ENCODE measurements at places on chromosomes 11 and 22.

DNA sequence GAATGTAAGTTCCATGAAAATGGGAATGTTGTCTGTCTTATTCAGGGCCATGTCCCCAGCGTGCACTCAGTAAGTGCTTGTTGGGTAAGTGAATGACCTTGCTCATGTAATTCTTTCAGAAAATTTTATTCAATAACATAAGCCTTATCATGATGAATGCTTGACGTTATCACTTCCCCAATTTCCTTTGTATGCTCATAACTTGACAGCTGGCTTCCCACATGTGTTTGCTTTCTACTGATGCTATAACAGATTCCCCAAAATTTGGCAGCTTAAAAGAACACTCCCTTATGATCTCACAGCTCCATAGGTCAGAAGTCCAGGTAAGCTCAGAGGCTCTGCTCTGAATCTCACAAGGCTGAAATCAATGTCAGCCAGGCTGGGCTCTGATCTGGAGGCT lies 155.8 kb upstream of the POU2AF2 start:
- DNase-seq, result no peak

GRCh38 chr11:14117632-14118031 lies 155.1 kb downstream of the SPON1 start:
- DNase-seq, result no peak

DNA sequence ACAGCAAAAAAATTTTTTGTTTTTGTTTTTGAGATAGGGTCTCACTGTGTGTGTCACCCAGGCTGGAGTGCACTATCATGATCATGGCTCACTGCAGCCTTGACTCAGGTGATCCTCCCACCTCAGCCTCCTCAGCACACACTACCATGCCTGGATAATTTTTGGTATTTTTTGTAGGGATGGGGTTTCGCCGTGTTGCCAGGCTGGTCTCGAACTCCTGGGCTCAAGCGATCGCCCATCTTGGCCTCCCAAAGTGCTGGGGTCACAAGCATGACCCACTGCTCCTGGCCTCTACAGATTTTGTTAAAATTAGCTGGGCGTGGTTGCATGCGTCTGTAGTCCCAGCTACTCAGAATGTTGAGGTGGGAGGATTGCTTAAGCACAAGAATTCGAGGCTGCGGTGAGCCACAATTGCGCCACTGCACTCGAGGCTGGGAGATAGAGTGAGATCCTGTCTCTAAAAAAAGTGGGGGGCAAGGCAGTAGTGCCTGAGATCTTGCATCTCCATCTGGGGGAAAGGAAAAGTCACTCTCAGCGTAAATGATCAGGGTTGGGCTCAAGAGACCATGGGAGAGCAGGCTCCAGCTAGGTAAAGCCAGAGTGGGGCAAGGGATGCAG lies 10.6 kb upstream of the DGKZ start:
- no peak for DNase-seq

DNA sequence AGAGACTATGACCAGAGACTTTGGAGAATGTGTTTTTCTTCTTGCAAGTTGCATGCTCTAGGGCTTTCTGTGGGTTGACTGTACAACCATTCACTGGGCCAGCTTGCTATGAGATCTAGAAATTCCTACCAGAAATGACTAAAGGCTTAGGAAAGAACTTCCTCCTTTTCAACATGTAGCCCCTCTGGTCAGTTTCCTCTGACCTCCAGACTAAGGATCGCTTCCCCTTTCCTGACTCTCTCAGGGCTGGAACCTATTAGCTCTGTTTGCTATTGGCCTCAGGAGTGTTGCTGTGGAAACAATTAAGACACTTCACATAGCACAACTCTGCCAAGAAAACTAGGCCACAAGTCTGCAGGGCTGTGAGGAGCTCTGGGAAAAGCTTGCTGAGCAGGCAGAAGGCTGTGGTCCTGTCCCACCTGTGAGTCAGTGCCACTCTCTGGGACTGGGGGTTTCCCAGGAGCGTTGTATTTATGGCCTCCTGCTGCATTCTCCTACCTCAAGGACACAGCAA lies 10.7 kb downstream of the CRY2 start:
- DNase-seq, result no peak

- no peak for DNase-seq
Observed at GRCh38 chr11:66970807-66971442, 4.2 kb upstream of the C11orf86 start.

DNA sequence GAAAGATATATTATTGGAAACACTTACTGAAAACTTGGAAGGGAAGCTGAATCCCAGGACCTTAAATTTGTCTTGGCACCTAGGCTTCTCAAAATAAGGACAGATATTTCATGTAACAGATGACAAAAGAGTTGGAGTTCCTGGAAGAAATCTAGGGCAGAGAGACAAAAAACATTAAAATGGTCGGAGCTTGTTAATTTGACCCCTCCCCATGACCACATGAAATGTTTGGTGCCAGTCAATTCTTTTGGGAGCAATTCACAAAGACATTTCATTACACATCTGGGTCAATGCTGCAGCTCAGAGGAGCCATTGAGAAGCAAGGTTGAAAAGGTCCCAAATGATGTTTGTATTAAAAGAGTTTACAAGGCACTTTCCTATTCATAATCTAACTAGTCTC lies 162.0 kb upstream of the GUCY1A2 start:
- DNase-seq, result no peak

- DNase-seq, result no peak
Observed at GRCh38 chr22:42608823-42609361, 5.8 kb downstream of the POLDIP3 start.

DNA sequence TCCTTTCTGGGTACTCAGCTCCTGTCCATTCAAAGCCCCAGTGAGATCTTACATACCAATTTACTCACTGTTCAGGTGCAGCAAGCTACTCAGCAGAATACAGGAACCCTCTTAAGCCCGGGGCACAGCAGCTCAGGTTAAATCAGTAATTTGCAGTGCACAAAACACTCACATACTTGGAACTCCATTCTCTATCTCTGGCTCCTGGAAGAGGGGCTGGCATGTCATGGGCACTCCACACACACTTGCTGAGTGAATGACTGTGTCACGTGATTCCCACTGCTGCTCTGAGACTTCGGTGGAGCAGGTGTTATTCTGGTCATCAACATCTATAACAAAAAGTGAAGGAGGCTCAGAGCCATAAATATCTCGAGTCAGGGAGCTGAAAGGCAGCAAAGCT lies 157.3 kb upstream of the BDNF start:
- no peak for DNase-seq

GRCh38 chr22:46358766-46359165 lies 23.3 kb downstream of the TRMU start:
- no peak for DNase-seq

- DNase-seq, result no peak
Observed at GRCh38 chr22:37484480-37485394, 1.4 kb downstream of the MFNG start.

- no peak for DNase-seq
Observed at GRCh38 chr11:32344946-32345345, 90.4 kb downstream of the WT1 start.

DNA sequence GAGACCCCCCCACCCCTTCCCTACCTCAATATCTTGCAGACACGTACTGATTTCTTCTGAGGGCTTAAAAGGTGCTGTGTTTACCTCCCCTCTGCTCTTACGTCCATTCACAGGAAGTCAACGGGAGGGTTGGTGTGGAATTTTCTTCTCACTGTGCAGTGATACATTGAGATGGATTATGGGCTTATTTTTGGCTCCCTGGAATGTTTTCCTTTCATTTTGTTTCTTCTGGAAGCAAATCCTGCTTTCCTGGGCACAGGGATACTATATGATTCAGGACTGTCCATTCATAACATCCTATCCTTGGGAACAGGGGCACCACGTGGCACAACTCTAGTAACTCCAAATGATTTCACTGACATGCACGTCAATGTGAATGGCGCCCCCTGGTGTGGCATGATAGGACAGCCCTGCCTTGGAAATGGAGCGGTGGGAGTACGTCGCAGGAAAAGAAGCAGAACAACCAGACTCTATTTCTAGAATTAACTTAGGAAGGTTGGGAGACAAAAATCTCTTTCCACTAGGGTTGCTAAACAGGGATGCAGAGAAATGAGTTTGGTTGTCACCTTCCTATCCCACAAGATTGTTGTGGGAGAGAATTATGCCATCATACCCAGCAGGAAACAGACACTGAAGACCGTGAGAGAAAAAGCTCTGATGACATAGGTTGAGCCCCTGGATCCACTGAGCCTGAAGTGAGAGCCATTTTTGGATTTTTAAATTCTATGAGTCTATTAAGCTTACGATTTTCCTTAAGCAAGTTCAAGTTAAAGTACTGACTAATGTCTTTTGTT lies 146.5 kb upstream of the RAG2 start:
- no peak for DNase-seq

DNA sequence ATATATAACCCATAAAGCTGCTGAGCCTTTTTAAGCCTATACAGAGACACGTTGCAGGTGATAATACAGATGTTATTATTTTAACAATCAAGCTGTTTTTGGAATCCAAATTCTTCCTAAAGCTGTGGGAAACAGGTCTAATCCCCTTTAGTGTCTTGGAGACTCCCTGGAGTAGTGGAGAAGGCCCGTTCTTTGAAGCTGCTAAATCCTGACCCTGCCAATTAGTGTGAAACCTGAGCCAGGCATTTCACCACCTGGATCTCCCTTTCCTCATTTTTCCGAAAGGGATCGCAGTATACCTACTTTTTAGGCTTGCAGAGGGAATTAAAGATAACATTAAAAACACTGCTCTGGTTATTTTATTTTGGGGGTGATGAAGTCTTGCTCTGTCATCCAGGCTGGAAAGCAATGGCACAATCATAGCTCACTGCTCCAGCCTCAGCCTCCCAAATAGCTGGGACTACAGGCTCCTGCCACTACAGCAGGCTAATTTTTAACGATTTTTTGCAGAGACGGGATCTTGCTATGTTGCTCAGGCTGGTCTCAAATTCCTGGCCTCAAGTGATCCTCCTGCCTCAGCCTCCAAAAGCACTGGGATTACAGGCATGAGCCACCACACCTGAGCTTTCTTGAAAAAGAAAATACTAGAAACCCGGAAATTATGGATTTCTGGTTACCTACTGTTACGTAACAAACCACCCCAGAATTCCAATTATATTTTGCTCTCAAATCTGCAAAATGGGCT lies 1.7 kb upstream of the EIF4ENIF1 start:
- DNase-seq, result no peak

- no peak for DNase-seq
Observed at GRCh38 chr11:60377401-60378136, 763 bp upstream of the MS4A7 start.

GRCh38 chr11:75539459-75540334 lies 14.0 kb upstream of the GDPD5 start:
- no peak for DNase-seq

DNA sequence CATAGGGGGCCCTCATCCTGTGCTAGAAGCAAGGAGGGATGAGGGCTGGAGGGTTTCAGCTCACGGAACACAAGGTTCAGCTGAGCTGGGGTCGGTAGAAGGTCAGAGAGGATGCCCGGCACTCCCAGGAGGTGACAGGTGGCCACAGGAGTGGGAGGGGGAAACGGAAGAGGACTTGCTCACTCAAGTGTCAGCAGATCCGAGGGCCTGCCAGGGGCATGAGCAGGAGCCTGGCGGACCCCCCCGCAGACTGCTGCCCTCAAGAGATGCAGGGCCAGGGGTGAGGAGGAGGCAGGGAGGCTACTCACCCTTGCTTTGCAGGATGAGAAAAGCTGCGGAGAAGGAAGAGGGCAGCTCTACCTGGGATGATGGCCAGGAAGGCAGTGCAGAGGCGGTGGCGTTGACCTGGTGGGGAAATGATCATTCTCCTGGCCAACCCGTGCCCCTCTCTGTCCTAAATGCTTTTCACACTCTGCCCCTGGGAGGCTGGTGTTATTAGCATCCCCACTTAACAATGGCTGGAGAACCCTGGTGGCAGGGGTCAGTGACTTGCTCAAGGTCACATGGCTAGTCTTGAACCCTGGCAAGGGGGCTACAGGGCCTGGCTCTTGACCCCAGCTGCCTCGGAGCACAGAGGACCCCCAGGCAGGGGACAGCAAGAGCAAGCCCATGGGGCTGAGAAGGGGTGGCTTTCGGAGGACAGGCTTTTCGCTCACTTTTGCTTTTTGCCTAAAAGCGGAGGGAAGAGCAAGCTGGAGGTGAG lies 30.1 kb upstream of the CSNK1E start:
- no peak for DNase-seq

GRCh38 chr11:72860592-72860991 lies 46.4 kb downstream of the ATG16L2 start:
- no peak for DNase-seq

DNA sequence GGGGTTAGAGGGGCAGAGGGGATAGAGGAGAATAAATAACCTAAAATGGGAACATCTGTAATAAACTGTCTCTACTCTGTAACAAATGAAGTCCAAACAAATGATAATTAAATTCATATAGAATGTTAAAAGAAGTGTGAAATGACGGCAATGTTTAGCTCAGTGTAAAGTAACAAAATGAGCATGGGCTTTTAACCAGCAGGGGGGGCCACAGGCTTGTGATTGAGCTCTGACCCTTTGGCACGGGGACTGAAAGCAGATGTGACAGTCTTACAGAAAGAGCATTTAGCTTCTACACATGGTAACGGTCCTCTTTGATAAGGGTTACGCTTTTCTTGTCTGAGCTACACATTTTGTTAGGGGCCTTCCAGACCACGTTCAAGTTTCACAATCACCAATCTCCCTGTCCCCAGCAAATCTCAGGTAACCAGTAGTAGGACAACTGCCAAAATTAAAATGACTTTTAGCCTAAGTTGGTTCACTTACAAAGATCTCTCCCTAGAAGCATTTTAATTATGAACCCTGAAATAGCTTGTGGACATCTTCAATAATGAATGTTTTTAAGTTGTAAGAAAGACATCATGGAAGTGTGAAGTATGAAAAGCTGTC lies 262.5 kb downstream of the DCDC1 start:
- DNase-seq, result no peak

- DNase-seq, result no peak
Observed at GRCh38 chr11:36635066-36635862, 37.2 kb upstream of the RAG2 start.

- DNase-seq, result no peak
Observed at GRCh38 chr11:115100706-115101105, 403.5 kb downstream of the CADM1 start.

- no peak for DNase-seq
Observed at GRCh38 chr11:129458278-129458677, 82.6 kb downstream of the BARX2 start.
